ENCODE measurements at places on chromosomes 12 and 14.

DNA sequence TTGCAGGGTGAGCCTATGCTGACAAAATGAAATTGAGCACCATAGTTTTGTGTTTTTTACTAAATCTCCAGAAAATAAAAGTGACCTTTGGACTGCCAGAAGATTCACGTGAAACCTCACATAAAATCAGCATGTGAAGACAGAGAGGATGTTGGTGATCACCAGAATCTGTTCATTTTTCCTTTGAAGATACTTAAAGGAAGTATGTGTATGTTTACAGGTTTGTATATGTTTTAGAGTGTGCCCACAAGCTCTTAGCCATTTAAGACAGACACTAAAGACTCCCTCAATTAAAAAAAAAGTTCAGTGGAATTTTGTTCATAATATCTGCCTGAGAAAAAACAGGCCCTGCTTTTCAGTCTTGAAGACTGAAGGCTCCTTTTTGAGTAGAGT, 25.9 kb downstream of the DDX47 start:
- no peak for DNase-seq

DNA sequence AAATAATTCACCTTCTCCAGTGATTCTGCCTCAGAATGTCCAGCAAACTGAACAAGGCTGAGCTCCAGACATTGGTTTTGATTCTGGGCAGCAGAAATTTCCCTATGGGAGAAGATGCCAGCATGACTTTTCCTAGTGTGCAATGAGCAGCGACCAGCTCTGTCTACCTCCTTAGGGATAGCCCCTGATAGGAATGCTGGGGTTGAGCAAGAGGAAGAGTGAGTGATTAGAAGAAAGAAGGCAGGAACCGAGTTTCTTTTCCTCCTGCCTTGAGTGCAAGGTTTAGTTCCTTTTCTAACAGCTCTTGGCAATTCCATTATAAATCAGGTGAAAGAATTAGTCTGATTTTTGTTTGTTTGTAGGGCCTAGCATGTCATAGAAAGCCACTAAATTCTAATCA, 379.0 kb downstream of the DAD1 start:
- DNase-seq: no peak

- DNase-seq: no peak
These were observed 259.6 kb downstream of the AKAP6 start for GRCh38 chr14:32588448-32589320.

GRCh38 chr12:11631288-11631687, 18.2 kb upstream of the ETV6 start:
- DNase-seq: no peak

- no peak for DNase-seq
These were observed 506.9 kb downstream of the FOXG1 start for GRCh38 chr14:29273513-29273912.

GRCh38 chr14:36181417-36181816, 4.9 kb upstream of the PTCSC3 start:
- DNase-seq: no peak

GRCh38 chr12:75838309-75838708, 193.3 kb downstream of the PHLDA1 start:
- no peak for DNase-seq
